Hindlimb muscle (tissue), 1 donor: ENCODE measurements at places on chromosomes 12 and 14.

- no peak for DNase-seq
Measured at GRCh38 chr14:51430633-51431032, 190.6 kb downstream of the TMX1 start.

GRCh38 chr14:64233531-64234190 is 60.5 kb downstream of the ESR2 start:
- DNase-seq: no peak

DNA sequence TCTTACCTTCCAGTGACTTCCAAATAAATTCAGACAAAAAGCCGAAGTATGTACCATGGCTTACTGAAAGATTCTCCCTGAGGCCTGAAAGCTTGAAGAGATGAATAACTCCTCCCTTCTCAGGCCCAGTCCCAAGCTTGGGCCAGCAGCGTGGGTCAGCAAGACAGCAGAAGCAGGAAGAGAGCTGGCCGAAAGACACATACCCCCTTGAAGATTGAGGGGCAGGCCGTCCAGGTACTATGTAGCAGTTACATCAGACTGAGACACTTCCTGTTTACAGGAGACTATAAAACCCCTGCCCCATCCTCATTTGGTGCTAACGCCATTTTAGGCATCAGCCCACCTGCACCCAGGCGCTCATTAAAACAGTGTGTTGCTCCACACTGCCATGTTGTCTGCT is 15.0 kb downstream of the NDUFA12 start:
- no peak for DNase-seq

- DNase-seq: no peak
Measured at GRCh38 chr14:77270361-77271112, 469 bp downstream of the NGB start.

DNA sequence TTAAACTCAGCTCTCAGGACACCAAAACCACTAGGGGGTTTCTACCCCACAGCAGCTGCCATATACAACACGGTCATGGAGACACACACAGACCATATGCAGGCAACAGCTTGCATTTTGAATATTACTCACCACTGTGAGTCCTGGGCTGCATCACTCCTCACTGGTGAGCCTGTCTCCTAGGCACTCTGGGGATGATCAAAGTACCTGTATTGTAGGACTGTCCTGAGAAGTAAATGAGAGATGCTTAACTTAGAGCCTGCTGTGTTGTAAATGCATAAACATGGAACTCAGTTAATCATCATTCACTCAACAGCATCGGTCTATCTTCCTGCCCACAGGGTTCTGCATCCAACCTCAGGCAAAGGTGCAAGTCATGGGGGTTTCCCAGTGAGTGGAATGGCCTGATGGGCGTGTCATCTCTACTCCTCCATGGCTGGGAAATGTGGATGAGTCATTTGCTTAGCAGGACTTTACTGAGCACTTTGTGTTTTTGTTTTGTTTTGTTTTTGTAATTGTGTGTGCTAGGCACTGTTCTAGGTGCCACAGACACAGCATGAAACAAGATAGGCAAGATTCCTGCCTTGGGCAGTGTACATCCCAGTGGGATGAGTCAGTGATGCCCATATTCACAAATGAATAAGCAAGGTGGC is 1141.2 kb upstream of the TMEM132C start:
- no peak for DNase-seq

- no peak for DNase-seq
Measured at GRCh38 chr14:102885737-102886447, 36.6 kb upstream of the AMN start.

- DNase-seq: no peak
Measured at GRCh38 chr12:71236133-71236660, 78.4 kb upstream of the TSPAN8 start.

DNA sequence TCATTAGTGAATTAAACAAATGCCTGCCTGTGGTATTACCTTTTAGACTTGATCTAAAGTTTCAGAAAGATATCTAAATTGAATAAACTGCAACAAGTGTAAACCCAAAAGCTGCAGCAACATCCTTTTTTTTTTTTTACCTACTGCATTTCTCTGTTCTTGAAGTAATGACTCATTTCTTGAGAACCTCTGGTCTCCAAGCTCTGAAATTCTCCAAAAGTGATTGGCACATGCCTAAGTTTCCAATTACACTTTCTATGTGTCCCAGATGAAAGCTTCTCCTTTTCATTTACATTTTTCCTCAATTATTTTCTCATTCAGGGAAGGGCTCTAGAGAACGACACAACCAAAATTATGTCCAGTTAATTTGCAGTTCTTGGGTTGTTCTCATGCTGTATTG is 435.2 kb upstream of the DCN start:
- no peak for DNase-seq

GRCh38 chr12:42129595-42130204 is 15.0 kb downstream of the GXYLT1 start:
- DNase-seq: peak; percentile 37

DNA sequence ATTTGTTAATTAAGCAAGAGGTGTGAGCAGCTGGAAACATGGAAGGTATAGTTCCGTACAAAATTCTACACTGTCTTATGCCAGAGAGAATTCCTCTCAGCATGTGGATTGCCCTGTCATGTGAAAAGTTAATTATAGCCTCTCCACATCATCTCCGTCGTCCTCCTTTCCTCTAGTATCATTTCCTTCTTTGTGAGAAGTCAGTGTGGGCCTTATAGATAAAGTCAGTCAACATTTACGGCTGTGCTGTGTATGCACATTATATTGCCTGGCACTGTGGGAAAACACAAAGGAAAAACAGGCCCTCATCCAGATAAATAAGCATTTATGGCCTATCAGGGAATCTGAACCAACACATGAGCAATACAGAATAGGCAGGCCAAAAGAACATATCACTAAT is 236.6 kb downstream of the SEC23A start:
- DNase-seq: peak; percentile 36

GRCh38 chr14:63910583-63911363 is 58.0 kb downstream of the SYNE2 start:
- DNase-seq: no peak

DNA sequence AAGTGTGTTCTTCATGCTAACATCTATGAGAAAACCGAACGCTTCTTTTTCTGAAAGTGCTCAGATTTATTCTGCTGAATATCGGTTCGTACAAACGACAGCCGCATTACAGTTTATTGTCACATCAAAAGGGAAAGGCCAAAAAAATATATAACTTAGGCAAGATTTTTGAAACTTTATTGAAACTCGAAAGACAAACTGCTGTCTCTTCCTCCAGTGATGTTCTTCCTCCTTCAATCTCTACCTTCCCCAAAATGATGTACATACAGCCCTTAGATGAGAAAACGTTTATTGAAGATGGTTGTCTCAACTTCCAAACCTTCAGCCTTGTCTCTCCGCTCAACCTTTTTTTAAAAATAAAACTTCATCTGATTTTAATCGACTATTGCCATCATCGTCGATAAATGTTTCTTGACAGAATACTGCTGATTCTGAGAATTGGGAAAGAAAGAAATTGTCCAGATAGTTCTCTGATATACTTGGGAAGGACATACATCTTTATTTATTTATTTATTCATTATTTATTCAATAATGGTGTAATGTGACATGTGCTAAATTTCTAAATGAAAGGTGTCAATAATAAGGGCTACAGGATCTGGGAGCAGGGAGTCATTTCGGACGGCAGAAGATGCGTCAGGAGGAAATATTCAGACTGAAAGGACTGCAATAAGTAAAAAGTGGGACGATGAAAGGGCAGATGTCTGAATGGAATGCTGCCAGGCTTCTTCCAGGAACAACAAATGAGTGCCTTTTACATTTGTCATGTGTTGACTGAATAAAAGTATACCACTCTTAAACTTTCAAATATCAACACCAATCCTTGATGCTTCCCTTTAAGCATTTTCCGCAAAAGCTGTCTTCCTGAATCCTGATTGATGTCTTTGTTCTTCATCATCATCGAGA is 817 bp upstream of the MDM1 start:
- DNase-seq: no peak

DNA sequence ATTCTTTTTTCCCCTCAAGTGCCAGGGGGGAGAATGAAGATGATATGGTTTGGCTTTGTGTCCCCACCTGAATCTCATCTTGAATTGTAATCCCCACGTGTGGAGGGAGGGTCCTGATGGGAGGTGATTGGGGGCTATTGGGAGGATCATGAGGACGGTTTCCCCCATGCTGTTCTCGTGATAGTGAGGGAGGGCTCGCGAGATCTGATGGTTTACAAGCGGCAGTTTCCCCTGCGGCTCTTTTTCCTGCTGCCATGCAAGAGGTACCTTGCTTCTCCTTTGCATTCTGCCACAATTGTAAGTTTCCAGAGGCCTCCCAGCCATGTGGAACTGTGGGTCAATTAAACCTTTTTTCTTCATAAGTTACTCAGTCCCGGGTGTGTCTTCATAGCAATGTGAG is 173.7 kb downstream of the CAND1 start:
- DNase-seq: no peak

DNA sequence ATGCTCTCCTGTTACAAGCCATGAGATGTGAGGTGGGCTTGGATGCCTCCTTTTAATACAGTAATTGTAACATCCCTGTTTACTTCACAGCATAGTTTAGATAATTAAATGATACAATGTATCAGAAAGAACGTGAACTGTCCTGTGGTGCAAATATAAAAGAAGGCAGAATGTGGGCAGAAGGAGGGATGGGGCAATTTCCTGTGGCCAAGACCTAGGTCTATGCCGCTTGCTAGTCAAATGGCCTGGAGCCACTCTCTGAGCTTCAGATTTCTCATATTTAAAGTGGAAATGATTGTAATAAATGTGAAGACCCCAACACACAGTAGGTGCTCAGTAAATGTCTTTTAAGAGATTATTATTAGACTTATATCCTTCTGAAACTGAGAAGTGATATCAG is 24.0 kb upstream of the EVL start:
- DNase-seq: no peak

GRCh38 chr14:96037891-96038557 is 1.1 kb upstream of the C14orf132 start:
- no peak for DNase-seq

DNA sequence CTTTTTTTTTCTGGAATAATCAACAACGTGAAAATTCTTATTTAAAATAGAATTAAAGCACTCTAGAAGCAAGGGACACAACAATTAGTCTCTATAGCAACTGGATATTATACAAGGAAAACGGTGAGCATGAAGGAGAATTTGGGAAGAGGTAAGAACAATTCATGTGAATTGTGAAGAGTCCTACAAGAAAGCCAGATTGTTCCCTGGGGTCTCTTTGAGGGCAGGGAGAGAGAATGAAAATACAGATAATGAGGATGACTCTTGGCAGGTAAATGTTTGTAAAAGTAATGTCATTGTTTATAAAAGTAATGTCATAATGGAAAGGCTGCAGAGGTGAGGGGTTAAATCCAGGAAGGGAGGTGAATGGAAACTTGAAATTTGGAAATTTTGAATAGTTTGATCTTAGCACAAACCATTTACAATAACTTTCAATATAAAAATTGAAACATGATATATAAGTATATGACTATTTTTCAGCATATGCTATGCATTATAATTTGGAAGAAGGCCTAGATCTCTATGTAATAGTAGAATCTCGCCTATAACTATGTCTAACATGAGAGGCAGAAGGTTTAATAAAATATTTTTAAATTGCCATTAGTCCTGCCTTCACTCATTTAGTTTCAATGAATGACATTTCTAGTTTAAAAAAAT is 378.8 kb upstream of the DCN start:
- peak; percentile 43 for DNase-seq

GRCh38 chr14:56129933-56130332 is 11.7 kb downstream of the PELI2 start:
- no peak for DNase-seq

GRCh38 chr12:9732921-9733461 is at the start of gene CLECL1:
Gene CLECL1, minus strand, starts transcription at chr12:9733097.
- no peak for DNase-seq

- no peak for DNase-seq
Measured at GRCh38 chr14:55625481-55625880, 45.5 kb downstream of the KTN1 start.

GRCh38 chr12:98238515-98239130 is 276.8 kb upstream of the TMPO start:
- peak; percentile 39 for DNase-seq

DNA sequence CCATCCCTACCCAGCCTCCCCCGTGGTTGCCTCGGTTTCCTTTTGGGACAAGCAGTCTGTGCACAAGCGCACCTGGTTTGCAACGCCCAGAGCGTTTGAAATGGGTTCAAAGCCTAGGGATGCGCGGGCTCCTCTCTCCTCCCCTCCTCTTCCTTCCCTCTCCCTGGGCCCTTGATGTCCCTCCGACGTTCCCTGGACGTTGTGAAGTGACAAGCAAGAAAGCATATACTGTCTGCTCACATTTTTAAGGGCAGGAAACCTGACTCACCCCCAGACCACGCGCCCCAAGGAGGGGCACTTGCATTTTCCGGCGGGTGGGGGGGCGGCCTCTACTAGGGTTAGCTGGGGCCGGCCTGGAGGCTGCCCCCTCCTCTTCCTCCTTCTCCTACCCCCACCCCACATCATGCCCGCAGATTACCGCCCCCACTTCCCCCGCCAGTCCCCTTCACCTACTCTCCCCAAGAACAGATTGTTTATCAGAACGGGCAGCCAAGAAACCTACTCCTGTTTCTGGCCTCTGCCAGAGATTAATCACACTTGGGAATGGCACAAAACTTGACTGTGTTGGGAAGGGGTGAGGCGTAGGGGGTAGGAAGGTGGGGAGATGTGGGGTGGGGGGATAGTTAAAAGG is 9.5 kb upstream of the IRF2BPL start:
- no peak for DNase-seq

- DNase-seq: peak; percentile 49
Measured at GRCh38 chr14:83300476-83301064, 1766.9 kb upstream of the SEL1L start.

GRCh38 chr14:38205119-38205813 is 2.4 kb upstream of the SSTR1 start:
- DNase-seq: no peak

DNA sequence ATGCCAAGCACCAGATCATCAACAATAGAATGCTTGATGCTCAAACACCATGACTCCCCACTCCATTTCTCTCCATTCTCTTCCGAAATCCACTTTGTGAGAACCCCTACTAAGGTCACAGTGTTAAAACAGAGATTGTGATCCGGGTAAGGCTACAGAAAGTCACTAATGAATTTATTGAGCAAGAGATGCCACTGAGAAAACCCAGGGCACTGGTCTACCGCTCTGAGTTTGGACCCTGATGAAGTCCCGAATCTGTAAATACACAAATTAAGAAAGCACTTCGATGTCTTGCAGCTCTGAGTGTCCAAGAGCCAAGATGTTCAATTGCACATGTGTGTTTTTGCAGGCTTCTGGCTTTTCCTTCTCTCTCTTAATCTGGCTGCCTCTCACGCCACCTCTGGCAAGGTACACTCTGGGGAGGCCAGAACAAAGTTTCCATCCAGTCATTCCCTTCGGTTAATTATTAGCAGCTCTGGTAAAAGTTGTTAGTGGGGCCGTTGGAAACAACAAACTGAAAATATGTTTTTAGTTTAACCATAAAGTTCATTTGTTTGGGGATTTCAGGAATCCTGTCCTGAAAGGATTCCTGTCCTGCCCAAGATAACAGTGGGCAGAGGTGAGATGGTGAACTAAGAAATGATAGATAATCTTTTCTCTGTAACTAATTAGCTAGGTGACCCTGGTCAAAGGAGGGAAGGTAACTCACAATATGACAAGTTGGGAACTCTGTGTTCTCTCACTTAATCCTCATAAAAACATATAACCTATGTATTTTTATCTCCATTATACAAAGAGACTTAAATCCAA is 75.4 kb downstream of the BTG1 start:
- no peak for DNase-seq
